ENCODE measurements at places on chromosomes 4 and X. TPM values are rescaled to one million over a fixed set of nuclear protein-coding genes. Genes with fewer than 3 reads are reported as not detected.

GC gene
- total RNA-seq = not detected

GRCh38 chr4:180828455-180829018 is 1414.7 kb upstream of the TENM3 start:
- H3K27me3 ChIP-seq = no peaks in the 10 kb centered on the region
- H3K4me3 ChIP-seq = no peak overlapping the region
- H3K27ac ChIP-seq = no peak overlapping the region
- H3K36me3 ChIP-seq = no peaks in the 10 kb centered on the region
- H3K4me1 ChIP-seq = no peaks in the 10 kb centered on the region

TMSB15A gene
- total RNA-seq = not detected

- H3K4me3 ChIP-seq = no peak overlapping the region
- DNase-seq = no peak
- H3K4me1 ChIP-seq = no peaks in the 10 kb centered on the region
- no peak overlapping the region for H3K27ac ChIP-seq
- no peaks in the 10 kb centered on the region for H3K27me3 ChIP-seq
- H3K36me3 ChIP-seq = peaks cover 14% of the 10 kb centered on the region
Measured at GRCh38 chrX:47864300-47864699, 27.6 kb downstream of the ZNF81 start.

GRCh38 chr4:187065396-187065795 is 341.7 kb upstream of the FAT1 start:
- no peaks in the 10 kb centered on the region for H3K4me1 ChIP-seq
- no peak overlapping the region for H3K27ac ChIP-seq
- H3K27me3 ChIP-seq = no peaks in the 10 kb centered on the region
- H3K4me3 ChIP-seq = no peak overlapping the region
- H3K36me3 ChIP-seq = no peaks in the 10 kb centered on the region
- DNase-seq = no peak

MAOA gene
- not detected for total RNA-seq
